AG09309 (cell line): ENCODE measurements at places on chromosomes 4 and X.

- no peak for DNase-seq
Observed at GRCh38 chr4:8897251-8898167, 25.9 kb upstream of the HMX1 start.

GRCh38 chr4:45004847-45005565, 278.6 kb upstream of the GNPDA2 start:
- DNase-seq, result no peak

DNA sequence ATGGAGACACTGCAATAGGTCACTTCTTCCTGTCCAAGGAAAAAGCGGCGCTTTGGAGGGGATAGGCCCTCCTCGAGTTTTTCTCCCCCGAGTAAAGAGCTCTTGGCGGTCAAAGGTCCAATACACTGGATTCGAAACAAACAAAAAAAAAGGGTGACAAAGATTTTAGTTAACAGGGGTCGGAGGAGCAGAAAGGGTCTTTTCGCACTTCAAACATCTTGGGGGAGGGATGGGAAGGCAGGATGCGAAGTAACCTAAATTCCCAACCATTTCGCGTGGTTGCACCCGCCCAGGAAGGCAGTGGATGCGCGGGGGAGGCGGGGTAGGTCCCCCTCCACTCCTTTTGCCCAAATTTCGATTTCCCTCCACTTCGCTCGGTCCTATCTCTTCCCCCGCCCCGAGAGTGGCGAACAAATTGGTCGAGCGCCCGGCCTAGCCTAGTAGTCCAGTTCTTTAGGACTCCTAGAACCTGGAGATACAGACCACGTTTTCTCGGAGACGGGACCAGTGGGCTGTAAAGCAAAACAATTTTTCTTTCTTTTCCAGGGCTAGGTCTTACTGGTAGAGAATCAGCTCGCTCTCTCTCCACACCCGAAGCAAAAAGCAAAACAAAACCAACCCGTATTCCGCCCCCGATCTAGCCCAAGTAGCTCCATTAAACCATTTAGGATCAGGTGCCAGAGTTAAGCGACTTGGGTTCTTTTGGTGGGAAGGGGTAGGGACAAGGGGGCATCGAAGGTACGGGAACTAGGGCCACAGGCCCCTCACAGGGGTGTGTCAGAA, 2.0 kb upstream of the STAG2 start:
- DNase-seq, result no peak

DNA sequence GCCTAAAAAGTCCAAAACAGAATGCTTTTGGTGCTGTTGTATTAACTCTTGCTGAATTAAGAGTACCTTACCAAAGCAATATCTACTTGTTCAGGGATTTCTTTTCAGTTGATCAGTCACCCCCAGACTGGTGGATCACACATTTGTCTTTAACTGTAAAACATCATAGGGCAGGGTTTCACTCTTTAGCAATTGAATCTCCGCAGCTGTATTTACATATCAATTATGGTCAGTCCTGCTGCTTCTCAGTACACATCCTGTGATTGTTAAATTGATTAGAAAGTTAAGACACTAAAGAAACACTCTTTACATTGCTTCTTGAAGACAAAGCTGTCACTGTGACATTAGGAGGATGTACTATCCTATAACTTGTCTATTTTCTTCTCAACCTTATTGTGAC, 277.1 kb upstream of the ADGRL3 start:
- DNase-seq, result no peak
